ENCODE measurements at places on chromosomes 2 and 18. TPM values are rescaled to one million over a fixed set of nuclear protein-coding genes. Genes with fewer than 3 reads are reported as not detected.

GRCh38 chr2:1634681-1635341 is 109.5 kb downstream of the PXDN start:
- H3K4me1 ChIP-seq = no peaks in the 10 kb centered on the region
- DNase-seq = no peak
- H3K27ac ChIP-seq = no peak overlapping the region
- peaks cover 6% of the 10 kb centered on the region for H3K27me3 ChIP-seq

- peaks cover 49% of the 10 kb centered on the region for H3K27me3 ChIP-seq
- H3K4me1 ChIP-seq = peaks cover 18% of the 10 kb centered on the region
- H3K36me3 ChIP-seq = no peaks in the 10 kb centered on the region
Observed at GRCh38 chr2:111094691-111095090, 26.0 kb upstream of the BCL2L11 start.

- H3K27me3 ChIP-seq = no peaks in the 10 kb centered on the region
- no peak for DNase-seq
- peaks cover 15% of the 10 kb centered on the region for H3K36me3 ChIP-seq
- H3K4me1 ChIP-seq = peaks cover 68% of the 10 kb centered on the region
- H3K4me3 ChIP-seq = no peak overlapping the region
Observed at GRCh38 chr2:237723602-237724001, 75.0 kb upstream of the RBM44 start.

Gene RGPD4
- not detected for total RNA-seq

Gene SPATA3
- 0.53 TPM for total RNA-seq

DNA sequence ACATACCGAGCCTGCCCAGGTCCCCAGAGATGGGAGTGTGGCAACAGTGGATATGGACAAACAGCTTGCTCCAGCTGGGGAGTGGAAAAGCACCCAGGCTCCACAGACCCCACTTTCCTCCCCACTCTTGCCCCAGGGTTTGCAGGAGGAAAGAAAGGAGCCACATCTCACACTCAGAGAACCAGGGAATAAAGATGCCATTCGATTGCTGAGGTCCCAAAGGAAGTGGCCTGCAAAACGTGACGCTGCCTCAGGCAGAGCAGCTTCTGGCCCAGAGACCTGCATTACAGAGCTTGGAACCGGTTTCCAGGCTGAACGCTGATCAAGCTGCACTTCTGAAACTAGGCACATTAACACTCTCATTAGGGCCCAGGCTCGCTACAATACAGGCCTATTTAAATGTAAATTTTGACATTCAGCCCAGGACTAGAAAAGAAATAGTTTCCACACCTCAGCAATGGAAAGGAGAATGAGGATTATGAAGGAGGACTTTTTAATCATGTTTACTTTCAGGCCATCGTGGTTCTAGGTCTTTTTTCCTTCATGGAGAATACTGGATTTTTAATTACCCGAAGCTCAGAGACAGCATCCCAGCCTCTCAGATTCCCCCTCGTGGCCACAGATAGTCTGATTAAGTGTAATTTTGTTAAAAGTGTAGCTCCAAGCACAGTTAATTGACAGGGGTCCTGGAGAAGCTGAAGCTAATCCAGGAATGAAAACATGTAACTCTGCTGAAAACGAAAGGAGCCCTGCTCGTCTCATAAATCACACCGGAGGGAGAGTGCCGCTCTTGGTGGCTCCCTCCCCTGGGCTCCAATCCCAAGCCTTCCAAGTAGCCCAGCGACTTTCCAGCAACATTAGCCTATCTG is 221.3 kb upstream of the RAB6C start:
- H3K4me1 ChIP-seq = no peaks in the 10 kb centered on the region
- no peaks in the 10 kb centered on the region for H3K36me3 ChIP-seq
- H3K27me3 ChIP-seq = no peaks in the 10 kb centered on the region
- no peak for DNase-seq
- H3K4me3 ChIP-seq = no peak overlapping the region

Gene PFN4
- not detected for total RNA-seq

- no peaks in the 10 kb centered on the region for H3K27me3 ChIP-seq
- H3K36me3 ChIP-seq = no peaks in the 10 kb centered on the region
- H3K4me1 ChIP-seq = no peaks in the 10 kb centered on the region
- H3K27ac ChIP-seq = no peak overlapping the region
- no peak for DNase-seq
Observed at GRCh38 chr2:33467413-33467812, 9.0 kb upstream of the RASGRP3 start.

DNA sequence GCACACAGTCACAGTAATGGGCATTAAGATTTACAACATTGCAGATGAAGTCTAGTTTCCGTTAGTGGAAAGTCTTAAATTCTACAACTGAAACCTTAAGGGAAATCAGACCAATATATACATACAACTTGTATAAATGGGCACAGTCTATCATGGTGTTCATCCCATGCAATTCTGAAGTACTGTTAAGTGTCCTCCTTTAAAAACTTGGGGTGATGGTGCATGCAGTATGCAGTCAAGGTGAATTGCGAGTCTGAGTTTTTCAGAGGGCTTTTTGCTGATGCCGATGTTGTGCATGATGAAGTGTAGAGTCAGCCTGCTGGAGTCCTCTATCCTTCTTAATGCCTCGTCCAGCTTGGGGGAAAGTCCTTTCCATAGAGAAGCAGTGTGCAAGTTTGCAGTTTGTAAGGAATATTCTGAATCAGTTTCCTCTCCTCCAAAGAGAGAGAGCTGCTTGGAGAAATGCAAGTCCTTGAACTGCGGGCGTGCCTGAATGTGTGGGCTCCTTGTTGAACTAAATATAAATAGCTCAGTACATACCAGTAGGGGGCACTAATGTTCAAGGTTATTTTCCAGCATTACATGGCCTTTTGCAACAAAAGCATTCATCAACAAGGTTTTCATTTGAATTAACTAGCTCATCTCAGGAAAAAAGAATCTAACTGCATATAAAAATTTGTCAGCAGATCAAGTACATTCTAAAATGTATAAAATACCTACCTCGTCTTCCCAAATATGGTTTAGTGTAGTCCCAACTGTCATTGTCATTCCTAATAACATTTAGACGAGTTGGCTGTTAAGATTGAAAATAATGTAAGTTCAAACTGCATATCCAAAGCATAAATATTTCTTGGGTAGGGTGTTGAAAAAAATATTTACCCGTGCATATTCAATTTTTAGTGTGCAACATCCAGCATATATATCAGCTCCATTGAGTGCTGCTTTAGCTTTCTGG is 21.3 kb downstream of the HNRNPLL start:
- H3K4me1 ChIP-seq = peaks cover 60% of the 10 kb centered on the region
- DNase-seq = peak; percentile 43
- peaks cover 59% of the 10 kb centered on the region for H3K36me3 ChIP-seq
- no peaks in the 10 kb centered on the region for H3K27me3 ChIP-seq
- no peak overlapping the region for H3K4me3 ChIP-seq
- H3K27ac ChIP-seq = peak overlapping the region; percentile 52

GRCh38 chr18:79203017-79203605 is 133.9 kb downstream of the ATP9B start:
- peaks cover 4% of the 10 kb centered on the region for H3K36me3 ChIP-seq
- DNase-seq = peak; percentile 49
- no peak overlapping the region for H3K4me3 ChIP-seq
- H3K27me3 ChIP-seq = no peaks in the 10 kb centered on the region
- H3K27ac ChIP-seq = no peak overlapping the region
- H3K4me1 ChIP-seq = peaks cover 22% of the 10 kb centered on the region

Gene TNFAIP6
- not detected for total RNA-seq

GRCh38 chr2:48473271-48473670 is 56.7 kb upstream of the STON1 start:
- no peaks in the 10 kb centered on the region for H3K27me3 ChIP-seq
- DNase-seq = no peak
- H3K27ac ChIP-seq = no peak overlapping the region

GRCh38 chr2:184556639-184557038 is 41.7 kb upstream of the ZNF804A start:
- no peaks in the 10 kb centered on the region for H3K36me3 ChIP-seq
- DNase-seq = no peak
- no peak overlapping the region for H3K4me3 ChIP-seq
- H3K4me1 ChIP-seq = no peaks in the 10 kb centered on the region
- no peak overlapping the region for H3K27ac ChIP-seq
- no peaks in the 10 kb centered on the region for H3K27me3 ChIP-seq
